ENCODE measurements at places on chromosomes 7 and 10. TPM values are rescaled to one million over a fixed set of nuclear protein-coding genes. Genes with fewer than 3 reads are reported as not detected.

DNA sequence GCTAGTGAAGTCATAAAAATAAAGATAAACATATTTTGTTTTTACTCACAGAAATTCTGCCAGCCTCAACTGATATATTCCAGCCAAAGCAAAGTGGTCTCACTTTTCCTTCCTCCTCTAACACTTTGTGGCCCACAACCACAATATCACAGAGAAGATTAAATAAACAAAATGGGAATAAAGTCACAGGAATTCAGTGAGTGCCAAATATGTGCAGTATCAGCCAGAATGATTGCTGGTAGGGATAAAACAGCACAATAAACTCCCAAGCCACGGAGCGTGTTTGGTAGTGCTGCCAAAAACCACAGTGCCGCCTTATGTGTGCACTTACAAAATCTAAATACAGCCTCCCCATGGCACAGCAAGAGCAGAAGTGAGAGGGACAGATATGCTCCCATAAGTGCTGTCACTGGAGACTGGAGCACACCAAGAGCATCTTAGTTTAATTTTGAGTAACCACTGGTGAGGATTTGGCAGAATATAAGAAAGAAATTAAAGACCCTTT, 155.8 kb downstream of the POM121L12 start:
- no peak overlapping the region for H3K27ac ChIP-seq
- H3K36me3 ChIP-seq = no peaks in the 10 kb centered on the region
- no peak for DNase-seq
- no peaks in the 10 kb centered on the region for H3K27me3 ChIP-seq
- H3K4me3 ChIP-seq = no peak overlapping the region

GRCh38 chr10:76082232-76082631, 650.8 kb downstream of the LRMDA start:
- H3K27ac ChIP-seq = no peak overlapping the region
- peaks cover 21% of the 10 kb centered on the region for H3K4me1 ChIP-seq

- H3K4me1 ChIP-seq = no peaks in the 10 kb centered on the region
- no peak overlapping the region for H3K4me3 ChIP-seq
- no peaks in the 10 kb centered on the region for H3K36me3 ChIP-seq
These were observed 129.7 kb downstream of the C10orf105 start for GRCh38 chr10:71589617-71590551.

The SEMA3C gene
- 421 TPM for total RNA-seq

- no peaks in the 10 kb centered on the region for H3K36me3 ChIP-seq
- peaks cover 10% of the 10 kb centered on the region for H3K4me1 ChIP-seq
- H3K27ac ChIP-seq = no peak overlapping the region
- no peak overlapping the region for H3K4me3 ChIP-seq
These were observed 73.2 kb upstream of the KLF6 start for GRCh38 chr10:3858051-3858845.

DNA sequence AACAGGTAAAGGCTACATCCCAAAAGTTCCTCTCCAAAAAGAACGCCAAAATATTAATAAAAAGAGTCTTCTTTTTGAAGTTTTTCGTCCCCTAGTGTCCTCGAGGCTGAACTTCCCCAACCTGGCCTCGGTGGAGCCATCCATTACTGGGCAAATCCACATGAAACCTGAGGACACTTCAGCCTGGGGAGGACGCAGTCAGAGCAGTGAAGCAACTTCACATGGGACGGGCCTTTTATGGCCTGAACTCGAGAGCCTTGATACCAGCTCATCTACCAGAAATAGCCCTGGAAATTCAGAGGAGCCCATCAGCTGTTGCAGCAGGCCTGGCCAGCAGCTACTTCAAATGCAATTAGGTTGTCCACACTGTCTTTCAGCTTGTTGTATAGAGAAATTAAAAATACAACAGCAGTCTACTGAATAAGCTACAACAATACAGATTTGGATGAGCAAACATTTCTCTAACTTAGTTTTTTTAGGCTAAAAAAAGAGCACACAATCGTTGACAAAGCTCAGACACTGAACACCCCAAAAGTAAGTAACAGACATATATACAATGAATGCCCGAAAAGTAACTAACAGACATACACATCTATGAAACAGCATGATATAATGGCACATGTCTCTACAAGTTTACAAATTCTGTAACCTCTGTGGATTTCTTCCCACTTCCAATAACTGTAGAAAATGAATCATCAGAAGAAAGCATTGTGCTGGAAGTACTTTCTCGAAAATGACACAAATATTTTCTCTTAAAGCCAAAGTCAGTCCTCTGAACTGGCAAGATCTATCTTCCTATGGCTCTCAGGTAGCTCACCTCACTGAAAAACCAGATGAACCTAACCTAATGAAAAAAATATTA, at the start of gene SVIL:
SVIL (minus strand) TSS at position 208 of the 862 bp plus-strand sequence. CDS start 79,913 bp downstream, outside the sequence.
- H3K36me3 ChIP-seq = no peaks in the 10 kb centered on the region
- H3K4me1 ChIP-seq = peaks cover 46% of the 10 kb centered on the region
- H3K27me3 ChIP-seq = no peaks in the 10 kb centered on the region
- H3K27ac ChIP-seq = peak within 1 kb of the TSS; percentile 95

The CTTNBP2 gene
- total RNA-seq = 2.9 TPM

DNA sequence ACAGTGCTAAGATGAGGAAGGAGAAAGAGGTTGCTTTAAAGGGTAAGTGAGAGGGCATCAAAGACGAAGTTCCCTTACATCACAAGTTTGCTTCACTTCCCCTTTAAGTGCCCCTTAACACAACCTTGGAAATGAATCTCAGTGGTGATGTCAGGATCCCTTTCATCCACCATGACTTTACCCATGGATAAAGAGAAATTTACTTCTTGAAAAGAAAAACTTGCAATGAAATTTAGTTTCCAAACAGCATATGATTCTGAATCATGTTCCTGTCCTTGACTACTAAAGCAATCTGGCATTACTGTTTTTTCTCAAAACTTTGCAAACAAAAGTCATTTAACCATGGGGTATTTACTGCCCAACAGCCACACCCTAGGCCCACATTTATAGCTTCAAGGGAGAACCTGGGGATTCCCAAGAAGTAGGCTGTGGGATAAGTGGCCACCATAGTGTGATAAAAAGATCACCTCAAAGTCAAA, 135.9 kb downstream of the ITGB8 start:
- no peak overlapping the region for H3K27ac ChIP-seq
- H3K27me3 ChIP-seq = no peaks in the 10 kb centered on the region
- no peaks in the 10 kb centered on the region for H3K36me3 ChIP-seq
- H3K4me3 ChIP-seq = no peak overlapping the region
- H3K4me1 ChIP-seq = no peaks in the 10 kb centered on the region
- DNase-seq = no peak

The SHTN1 gene
- 2.2 TPM for total RNA-seq

The SPDYE6 gene
- total RNA-seq = not detected

The SHH gene
- not detected for total RNA-seq

DNA sequence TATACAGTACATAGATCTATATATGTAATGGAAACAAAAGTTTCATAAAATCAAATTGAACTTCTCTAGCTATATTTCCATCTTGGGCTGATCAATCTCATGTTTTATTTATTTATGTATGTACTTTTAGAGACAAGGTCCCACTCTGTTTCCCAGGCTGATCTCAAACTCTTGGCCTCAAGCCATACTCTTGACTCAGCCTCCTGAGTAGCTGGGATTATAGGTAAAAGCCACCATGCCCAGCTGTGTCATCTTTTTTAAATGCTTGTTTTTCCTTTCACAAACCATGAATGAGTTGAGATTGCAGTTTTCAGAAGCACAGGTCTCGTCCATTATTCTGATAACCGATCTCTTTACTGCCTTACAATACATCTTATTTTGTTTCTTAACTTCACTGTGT, 400.9 kb downstream of the KCNMA1 start:
- H3K36me3 ChIP-seq = no peaks in the 10 kb centered on the region
- no peak overlapping the region for H3K4me3 ChIP-seq
- H3K27me3 ChIP-seq = no peaks in the 10 kb centered on the region
- peak; percentile 14 for DNase-seq
- peaks cover 7% of the 10 kb centered on the region for H3K4me1 ChIP-seq
- no peak overlapping the region for H3K27ac ChIP-seq

DNA sequence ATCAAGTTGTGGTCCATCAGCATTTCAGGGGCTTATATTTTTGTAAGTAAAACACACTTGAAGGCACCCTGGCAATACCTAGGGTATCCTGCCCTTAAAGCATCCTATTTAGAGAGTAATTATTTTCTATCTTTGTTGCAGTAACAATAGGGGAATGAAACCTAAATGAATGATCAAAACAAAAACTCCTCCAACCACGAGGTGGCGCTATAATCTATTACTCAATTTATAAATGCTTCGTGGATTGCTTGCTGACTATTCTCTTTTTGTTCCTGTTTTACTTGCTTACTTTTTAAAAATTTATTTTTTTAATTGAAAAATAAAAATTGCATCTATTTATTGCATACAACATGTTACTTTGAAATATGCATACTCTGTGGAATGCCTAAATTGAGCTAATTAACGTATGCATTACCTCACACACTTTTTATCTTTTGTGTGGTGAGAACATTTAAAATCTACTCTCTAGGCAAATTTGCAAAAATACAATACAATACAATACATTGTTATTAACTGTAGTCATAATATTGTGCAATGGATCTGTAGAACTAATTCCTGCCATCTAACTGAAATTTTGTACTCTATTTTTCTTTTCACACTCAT, 147.7 kb upstream of the BMPER start:
- no peak for DNase-seq
- no peaks in the 10 kb centered on the region for H3K27me3 ChIP-seq
- peaks cover 26% of the 10 kb centered on the region for H3K4me1 ChIP-seq
- H3K27ac ChIP-seq = peak overlapping the region; percentile 29

The FGL2 gene
- total RNA-seq = under 0.01 TPM

- H3K36me3 ChIP-seq = no peaks in the 10 kb centered on the region
- H3K27ac ChIP-seq = no peak overlapping the region
- H3K4me1 ChIP-seq = peaks cover 2% of the 10 kb centered on the region
- no peak for DNase-seq
- no peak overlapping the region for H3K4me3 ChIP-seq
- no peaks in the 10 kb centered on the region for H3K27me3 ChIP-seq
These were observed 82.4 kb upstream of the BTBD16 start for GRCh38 chr10:122188706-122189105.

- no peaks in the 10 kb centered on the region for H3K4me1 ChIP-seq
- H3K36me3 ChIP-seq = no peaks in the 10 kb centered on the region
- no peak overlapping the region for H3K4me3 ChIP-seq
- no peaks in the 10 kb centered on the region for H3K27me3 ChIP-seq
These were observed 39.4 kb downstream of the AOC1 start for GRCh38 chr7:150891740-150892139.

The RGS10 gene
- 24.5 TPM for total RNA-seq

- H3K27me3 ChIP-seq = no peaks in the 10 kb centered on the region
- H3K27ac ChIP-seq = peak overlapping the region; percentile 15
- H3K4me1 ChIP-seq = peaks cover 41% of the 10 kb centered on the region
- no peak overlapping the region for H3K4me3 ChIP-seq
- DNase-seq = no peak
- H3K36me3 ChIP-seq = peaks cover 45% of the 10 kb centered on the region
These were observed 35.7 kb downstream of the CYP17A1 start for GRCh38 chr10:102801496-102801895.

- no peak overlapping the region for H3K27ac ChIP-seq
- H3K27me3 ChIP-seq = no peaks in the 10 kb centered on the region
- no peak overlapping the region for H3K4me3 ChIP-seq
- H3K4me1 ChIP-seq = peaks cover 15% of the 10 kb centered on the region
- H3K36me3 ChIP-seq = no peaks in the 10 kb centered on the region
These were observed 92.4 kb upstream of the KMT2E start for GRCh38 chr7:104921596-104921995.

DNA sequence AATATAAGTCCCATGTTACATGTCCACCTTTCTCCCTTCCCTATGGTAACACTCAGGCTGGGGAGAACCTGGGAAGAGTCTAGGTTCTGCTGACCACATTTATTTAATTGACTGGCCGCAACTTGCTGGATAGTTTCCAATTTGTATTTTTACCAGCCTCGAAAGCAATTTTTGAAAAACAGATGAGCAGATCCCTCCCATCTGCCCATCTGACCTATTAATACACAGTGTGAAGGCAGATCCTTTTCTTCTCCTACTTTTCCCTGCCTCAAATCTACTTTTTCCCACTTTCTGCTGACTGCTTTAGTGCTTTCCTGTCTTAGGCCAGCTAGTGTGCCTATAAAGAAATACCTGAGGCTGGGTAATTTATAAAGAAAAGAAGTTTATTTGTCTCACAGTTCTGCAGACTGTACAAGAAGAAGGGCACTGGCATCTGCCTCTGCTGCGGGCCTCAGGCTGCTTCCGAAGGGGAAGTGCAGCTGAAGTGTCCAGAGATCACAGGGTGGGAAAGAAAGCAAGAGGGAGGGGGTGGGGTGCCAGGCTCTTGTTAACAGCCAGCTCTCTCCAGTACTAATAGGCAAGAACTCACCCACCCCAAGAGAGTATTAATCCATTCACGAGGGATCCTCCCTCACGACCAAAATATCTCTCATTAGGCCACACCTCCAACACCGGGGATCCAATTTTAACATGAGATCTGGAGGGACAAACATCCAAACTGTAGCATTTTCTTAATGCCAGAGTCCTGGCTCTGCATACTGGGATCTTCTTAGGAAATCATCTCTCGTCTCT, 336.0 kb upstream of the IGFBP3 start:
- H3K4me1 ChIP-seq = peaks cover 11% of the 10 kb centered on the region
- H3K27me3 ChIP-seq = no peaks in the 10 kb centered on the region
- no peaks in the 10 kb centered on the region for H3K36me3 ChIP-seq

The MGAM2 gene
- not detected for total RNA-seq

DNA sequence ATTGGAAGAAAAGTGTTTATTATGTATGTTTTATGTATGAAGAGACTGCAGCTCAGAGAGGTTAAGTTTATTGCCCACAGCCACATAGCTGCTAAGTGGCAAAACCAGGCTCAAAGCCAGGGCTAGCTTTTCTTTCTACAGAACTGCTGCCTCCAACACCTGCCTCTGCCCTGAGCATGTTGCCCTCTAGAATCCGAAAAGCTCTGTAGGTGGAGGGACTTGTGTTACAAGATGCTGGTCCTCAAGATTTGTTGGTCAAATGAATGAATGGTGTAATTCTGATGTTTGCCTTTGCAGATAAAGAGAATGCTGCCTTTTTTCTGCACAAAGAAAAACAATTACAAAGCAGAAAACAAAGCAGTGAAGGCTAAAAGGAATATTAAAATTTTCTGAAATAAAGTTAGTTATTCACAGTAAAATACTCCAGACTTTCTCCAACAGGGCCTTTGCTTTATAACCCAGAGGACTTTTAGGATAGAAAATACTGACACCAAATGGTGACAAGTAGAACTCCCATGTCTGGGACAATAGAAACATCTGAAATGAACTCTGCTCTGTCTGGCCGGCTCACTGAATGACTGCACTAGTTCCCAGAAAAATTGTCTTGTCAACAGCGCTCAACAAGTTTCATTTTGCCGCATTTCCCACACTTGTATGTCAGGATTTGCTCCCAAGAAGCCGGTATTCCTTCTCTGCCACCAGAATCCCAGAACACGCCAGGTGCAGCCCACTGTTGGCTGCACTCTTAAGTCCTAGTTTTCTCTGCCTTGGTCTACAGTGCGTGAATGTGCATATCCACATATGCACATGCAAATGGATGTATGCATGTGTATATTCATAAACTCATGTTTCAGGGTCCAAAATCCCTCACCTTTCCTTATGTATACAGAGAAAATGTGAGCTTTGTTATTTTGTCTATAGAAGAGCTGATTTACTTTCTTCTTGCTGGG, 11.0 kb upstream of the DNTT start:
- peak; percentile 45 for DNase-seq
- H3K36me3 ChIP-seq = no peaks in the 10 kb centered on the region
- no peak overlapping the region for H3K27ac ChIP-seq
- H3K4me3 ChIP-seq = no peak overlapping the region
- no peaks in the 10 kb centered on the region for H3K4me1 ChIP-seq

GRCh38 chr7:97005183-97006054, at the start of gene DLX6:
Gene DLX6, plus strand, starts transcription at chr7:97005553. Its CDS starts 425 bp downstream, at chr7:97005978.
- H3K36me3 ChIP-seq = no peaks in the 10 kb centered on the region
- peak within 1 kb of the TSS; percentile 74 for H3K4me3 ChIP-seq
- no peaks in the 10 kb centered on the region for H3K27me3 ChIP-seq
- DNase-seq = peak; percentile 100
- peaks cover 10% of the 10 kb centered on the region for H3K4me1 ChIP-seq
